ENCODE measurements at places on chromosomes 6 and 20. TPM values are rescaled to one million over a fixed set of nuclear protein-coding genes. Genes with fewer than 3 reads are reported as not detected.

ZNF217 gene
- 38.3 TPM for polyA plus RNA-seq

RING1 gene
- polyA plus RNA-seq: 64.6 TPM

AK9 gene
- polyA plus RNA-seq: 14.5 TPM

MEI4 gene
- 1.8 TPM for polyA plus RNA-seq

Measured in right renal pelvis (tissue), 4 donors.